ENCODE measurements at places on chromosomes 3 and 15.

- no peak for DNase-seq
These were observed 117.7 kb downstream of the MYLK start for GRCh38 chr3:123766193-123767008.

GRCh38 chr15:32919749-32920414, 202.1 kb downstream of the GREM1 start:
- DNase-seq: no peak

DNA sequence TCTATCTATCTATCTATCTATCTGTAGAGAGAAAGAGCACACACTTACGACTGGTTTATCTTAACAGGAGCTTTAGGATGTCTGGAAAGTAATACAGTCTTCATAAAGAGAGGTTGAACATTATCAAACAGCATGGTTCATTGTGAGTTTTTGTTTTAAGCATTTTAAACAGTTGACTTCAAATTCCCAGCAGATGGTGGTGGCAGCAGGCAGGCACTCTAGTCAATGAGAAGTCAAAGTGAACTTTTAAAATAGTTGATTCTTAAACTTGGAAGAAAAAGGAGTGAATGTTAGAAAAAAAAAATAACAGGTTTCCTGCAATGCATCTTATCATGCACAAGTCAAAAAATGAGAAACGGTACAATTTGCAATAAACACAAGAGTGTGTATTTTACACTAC, 432.7 kb downstream of the IL5RA start:
- DNase-seq: no peak

DNA sequence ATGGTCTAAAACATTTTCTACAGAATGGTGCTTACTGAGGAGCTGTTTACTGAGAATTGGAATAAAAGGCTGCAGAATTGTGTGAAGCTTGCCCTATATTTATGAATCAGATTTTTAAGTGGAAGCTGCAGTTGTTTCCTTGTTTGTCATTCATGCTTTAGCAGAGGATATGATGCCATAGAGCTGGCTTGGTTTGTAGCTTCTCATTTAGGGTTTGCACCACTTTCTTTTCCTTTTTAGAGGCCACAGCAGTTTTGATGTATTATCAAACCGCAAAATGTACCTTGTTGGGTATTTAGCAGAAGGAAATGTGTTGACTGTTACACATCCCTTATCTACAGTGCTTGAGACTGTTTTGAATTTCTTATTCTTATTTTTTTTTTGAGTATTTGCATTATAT, 66.2 kb downstream of the RASA2 start:
- DNase-seq: no peak

- DNase-seq: no peak
These were observed 77.0 kb upstream of the GBE1 start for GRCh38 chr3:81838457-81838856.
